Immature natural killer cell (primary cell): ENCODE measurements at places on chromosomes 12 and 14. TPM values are rescaled to one million over a fixed set of nuclear protein-coding genes. Genes with fewer than 3 reads are reported as not detected.
A peak's percentile ranks its signal among the peaks of the same experiment; 100 is the strongest.

- peaks cover 39% of the 10 kb centered on the region for H3K4me1 ChIP-seq
- no peak overlapping the region for H3K4me3 ChIP-seq
- no peaks in the 10 kb centered on the region for H3K36me3 ChIP-seq
- DNase-seq, result no peak
- no peak overlapping the region for H3K27ac ChIP-seq
These were observed 89.0 kb downstream of the SETD3 start for GRCh38 chr14:99391671-99392070.

GRCh38 chr14:34234258-34234657 is 227.8 kb downstream of the SPTSSA start:
- H3K27me3 ChIP-seq, result no peaks in the 10 kb centered on the region
- no peak overlapping the region for H3K4me3 ChIP-seq
- no peaks in the 10 kb centered on the region for H3K4me1 ChIP-seq
- DNase-seq, result no peak

DNA sequence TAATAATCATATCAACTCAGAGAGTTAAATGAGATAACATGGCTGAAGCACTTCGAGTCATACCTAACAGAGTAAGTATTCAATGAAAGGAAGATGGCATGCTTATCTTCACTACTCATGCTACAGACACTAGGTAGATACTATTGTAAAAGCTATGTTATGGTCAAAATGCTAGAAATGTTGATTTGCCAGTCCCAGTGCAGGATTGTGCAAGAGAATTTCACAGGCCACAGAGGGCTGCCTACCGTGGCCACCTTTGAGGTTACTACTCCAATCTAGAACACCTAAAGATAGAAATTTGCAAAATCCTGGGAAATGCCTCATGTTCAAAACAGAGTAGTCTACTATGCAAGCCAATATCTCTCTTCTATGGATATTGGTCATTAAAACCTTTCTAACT is 75.3 kb upstream of the PLEKHG7 start:
- no peaks in the 10 kb centered on the region for H3K27me3 ChIP-seq
- H3K4me3 ChIP-seq, result no peak overlapping the region
- no peaks in the 10 kb centered on the region for H3K36me3 ChIP-seq
- no peaks in the 10 kb centered on the region for H3K4me1 ChIP-seq
- DNase-seq, result no peak
- H3K27ac ChIP-seq, result no peak overlapping the region

DNA sequence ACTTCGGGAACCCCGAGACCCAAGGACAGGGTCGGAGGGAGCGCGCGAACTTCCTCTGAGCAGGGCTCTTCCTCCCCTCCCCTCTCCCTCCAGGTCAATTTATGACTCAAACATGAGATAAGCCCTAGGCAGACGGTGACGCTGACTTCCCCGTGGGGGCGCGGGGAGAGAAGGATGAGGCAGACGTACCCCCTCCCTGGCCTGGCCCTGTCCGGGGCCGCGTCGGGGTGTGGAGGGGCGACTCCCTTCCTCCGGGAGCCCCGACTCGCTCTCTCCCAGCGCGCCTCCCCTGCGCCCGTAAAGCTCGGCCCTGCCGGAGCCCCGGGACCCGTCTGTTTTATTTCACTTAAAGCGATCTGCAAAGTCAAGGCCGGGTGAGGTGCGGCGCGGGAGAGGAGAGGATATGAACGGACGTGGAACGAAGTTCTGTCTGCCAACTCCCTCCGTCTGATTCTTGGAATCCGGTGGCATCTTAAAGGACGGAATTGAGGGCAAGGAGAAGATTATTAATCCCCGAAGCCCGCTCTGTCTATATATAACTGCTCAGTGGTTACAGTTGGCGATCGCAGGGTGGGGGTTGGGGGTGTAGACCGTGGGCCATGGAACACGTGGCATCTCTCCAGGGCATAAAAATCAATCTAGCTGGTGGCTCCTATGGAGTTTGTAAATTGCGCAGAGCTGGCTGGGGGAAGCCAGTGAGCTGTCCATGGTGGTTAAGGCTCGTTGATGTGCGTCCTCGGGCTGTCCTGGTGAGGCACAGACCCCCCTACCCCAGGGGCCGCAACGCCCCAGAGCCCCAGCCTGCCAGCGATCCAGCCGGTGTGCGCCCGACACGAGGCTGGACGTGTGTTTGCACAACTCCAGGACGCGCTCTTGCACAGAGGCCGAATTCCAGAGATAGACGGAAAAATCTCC is 2.9 kb upstream of the PTHLH start:
- peaks cover 27% of the 10 kb centered on the region for H3K27me3 ChIP-seq
- peaks cover 2% of the 10 kb centered on the region for H3K4me1 ChIP-seq
- H3K4me3 ChIP-seq, result no peak overlapping the region
- no peak overlapping the region for H3K27ac ChIP-seq
- H3K36me3 ChIP-seq, result no peaks in the 10 kb centered on the region

GRCh38 chr12:123384318-123384993 is 524 bp downstream of the KMT5A start:
- peak overlapping the region; percentile 91 for H3K4me3 ChIP-seq
- H3K27me3 ChIP-seq, result peaks cover 2% of the 10 kb centered on the region
- DNase-seq, result no peak

DNA sequence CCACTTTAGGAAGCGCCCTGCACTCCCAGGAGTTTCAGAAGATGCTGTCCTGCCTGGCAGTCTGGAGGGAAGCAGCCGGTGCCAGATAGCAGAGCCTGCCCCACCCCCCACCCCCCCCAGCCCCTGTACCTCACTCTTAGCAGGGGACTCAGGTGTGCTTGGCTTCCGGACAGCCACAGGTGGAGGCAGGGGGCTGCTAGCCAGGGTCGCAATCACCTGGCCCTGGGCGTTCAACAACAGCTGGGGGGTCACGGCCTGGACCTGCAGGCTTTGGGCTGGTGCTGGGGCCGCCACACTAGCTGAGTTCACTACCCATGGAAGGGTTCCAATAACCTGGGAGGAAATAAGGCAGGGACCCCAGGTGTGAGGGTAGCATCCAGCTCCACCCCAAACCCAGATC is 22.0 kb downstream of the POU6F1 start:
- no peaks in the 10 kb centered on the region for H3K36me3 ChIP-seq
- H3K27ac ChIP-seq, result no peak overlapping the region
- H3K27me3 ChIP-seq, result peaks cover 1% of the 10 kb centered on the region
- no peaks in the 10 kb centered on the region for H3K4me1 ChIP-seq
- no peak overlapping the region for H3K4me3 ChIP-seq

- no peak overlapping the region for H3K4me3 ChIP-seq
- H3K36me3 ChIP-seq, result no peaks in the 10 kb centered on the region
- H3K27me3 ChIP-seq, result peaks cover 9% of the 10 kb centered on the region
- H3K27ac ChIP-seq, result no peak overlapping the region
- H3K4me1 ChIP-seq, result no peaks in the 10 kb centered on the region
These were observed 29.5 kb upstream of the CISTR start for GRCh38 chr12:53781228-53781801.

The NPAS3 gene
- polyA plus RNA-seq, result not detected

The FSCB gene
- not detected for polyA plus RNA-seq

DNA sequence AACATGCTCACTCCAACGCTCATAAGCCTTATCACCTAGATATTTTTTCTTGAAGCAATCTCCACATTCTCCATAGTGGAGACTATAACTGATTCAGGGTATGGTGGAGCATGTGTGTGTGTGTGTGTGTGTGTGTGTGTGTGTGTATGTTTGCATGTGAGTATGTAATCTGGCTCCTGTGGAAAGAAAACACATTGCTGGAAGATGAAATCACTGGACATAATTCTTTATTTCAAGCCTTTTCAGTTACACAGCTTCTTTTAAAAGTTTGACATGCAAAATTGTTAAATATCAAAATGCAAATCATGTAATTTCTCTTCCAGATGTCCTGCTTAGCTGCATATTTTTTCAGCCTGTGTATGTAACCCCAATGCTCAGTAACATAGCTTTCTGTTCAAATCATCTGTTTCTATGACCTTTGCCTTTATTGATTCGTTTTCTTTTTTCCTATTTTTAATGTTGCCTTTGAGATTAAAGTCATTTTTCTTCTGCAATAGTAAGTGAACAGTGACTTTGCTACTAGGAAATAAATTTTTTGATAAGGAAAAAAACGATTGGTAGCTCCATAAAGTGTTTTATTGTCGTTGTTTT is 80.5 kb upstream of the BTG1 start:
- H3K27ac ChIP-seq, result no peak overlapping the region
- H3K27me3 ChIP-seq, result peaks cover 4% of the 10 kb centered on the region

The ASCL1 gene
- not detected for polyA plus RNA-seq

The CIDEB gene
- polyA plus RNA-seq, result 52.1 TPM

The GRIP1 gene
- not detected for polyA plus RNA-seq

DNA sequence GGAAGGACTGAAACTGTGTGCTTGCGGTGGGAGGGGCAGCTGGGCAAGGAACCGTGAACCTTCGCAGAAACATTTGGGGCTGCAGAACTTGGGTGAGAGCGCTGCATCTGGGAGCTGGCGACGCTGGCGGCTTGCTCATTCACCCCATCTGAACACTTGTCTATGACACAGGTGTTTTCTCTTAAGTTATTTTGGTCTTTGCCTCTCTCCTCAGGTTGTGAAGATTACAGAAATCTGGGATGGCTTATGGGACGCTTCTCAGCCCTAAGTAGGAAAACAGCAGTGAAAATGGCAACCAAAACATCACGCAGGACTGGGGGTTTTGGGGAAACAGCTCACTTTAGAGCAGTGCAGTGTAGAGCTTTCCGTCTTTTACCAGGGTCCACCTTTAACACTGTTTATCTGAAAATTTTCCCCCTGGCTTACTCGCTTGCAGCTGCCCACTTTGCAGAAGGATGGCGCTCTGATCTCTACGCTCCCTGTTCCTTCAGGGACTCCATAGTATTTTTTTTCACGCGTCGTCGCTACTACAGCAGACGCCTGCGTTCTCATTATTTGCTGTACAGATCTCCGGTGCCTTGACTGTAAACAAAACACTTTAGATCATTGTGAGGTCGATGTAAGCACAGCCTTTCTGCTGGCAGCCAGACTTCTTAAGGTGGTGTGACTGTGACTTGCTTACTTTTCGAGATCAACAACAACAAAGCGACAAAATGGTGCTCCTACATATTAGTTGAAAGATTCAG is 2.7 kb upstream of the CDKN1B start:
- peaks cover 51% of the 10 kb centered on the region for H3K4me1 ChIP-seq
- peak overlapping the region; percentile 93 for H3K4me3 ChIP-seq
- peaks cover 10% of the 10 kb centered on the region for H3K27me3 ChIP-seq
- H3K36me3 ChIP-seq, result peaks cover 13% of the 10 kb centered on the region
- peak overlapping the region; percentile 98 for H3K27ac ChIP-seq

DNA sequence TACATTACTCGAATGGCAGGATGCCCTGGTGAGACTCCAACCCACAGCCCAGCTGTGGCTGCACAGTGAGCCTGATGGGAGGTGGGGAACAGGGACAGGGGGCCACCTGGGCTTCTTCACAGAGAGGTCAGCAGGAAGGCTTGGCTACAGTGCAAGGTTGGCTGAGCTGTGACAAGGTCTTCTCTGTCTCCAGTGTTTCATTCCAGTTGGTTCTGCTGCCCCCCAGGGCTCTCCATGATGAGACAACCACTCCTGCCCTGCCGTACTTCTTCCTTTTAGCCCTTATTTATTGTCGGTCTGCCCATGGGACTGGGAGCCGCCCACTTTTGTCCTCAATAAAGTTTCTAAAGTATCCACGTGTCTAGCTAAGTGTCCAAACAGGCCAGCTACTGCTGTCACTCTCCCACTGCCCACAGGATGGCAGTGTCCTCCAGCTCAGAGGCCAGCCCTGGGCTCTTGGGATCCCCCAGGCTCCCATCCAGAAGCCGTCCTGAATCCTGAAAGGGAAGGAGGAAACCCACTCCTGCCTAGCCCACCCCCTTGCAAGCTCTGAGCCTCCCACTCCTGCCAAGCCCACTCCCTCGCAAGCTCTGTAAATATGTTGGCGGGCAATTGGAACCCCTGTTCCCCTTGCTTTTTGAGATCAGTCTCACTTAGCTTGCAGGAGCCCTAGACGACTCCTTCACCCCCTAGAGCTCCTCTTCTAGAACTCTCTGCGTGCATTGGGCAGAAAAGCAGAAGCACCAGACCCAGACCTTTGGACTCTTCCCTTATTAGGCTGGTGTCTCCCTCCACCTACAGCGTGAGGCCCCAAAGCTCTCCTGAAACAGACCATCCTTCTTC is 5.4 kb downstream of the C1QL4 start:
- H3K27ac ChIP-seq, result no peak overlapping the region
- peaks cover 10% of the 10 kb centered on the region for H3K4me1 ChIP-seq
- no peak for DNase-seq
- no peak overlapping the region for H3K4me3 ChIP-seq

DNA sequence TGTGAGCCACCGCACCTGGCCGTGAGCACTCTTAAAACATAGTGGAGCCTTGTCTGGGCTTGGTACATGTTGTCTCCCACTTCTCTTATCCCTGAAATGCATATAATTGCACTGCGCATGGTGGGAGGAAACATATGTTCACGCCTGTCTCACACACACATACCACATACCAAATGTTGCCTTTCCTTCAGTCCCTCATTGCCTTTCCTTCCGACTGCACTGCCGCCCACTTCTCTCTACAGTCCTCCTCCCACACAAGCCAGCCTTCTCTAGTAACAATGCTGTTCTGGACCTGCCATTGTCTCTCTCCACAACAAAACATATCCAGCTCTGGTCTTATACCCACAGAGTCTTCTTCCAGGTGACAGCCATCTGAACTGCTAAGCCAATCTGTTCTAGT is 88.3 kb upstream of the PTHLH start:
- H3K27me3 ChIP-seq, result no peaks in the 10 kb centered on the region
- H3K36me3 ChIP-seq, result no peaks in the 10 kb centered on the region
- H3K27ac ChIP-seq, result no peak overlapping the region
- no peak overlapping the region for H3K4me3 ChIP-seq
- DNase-seq, result no peak
- no peaks in the 10 kb centered on the region for H3K4me1 ChIP-seq

DNA sequence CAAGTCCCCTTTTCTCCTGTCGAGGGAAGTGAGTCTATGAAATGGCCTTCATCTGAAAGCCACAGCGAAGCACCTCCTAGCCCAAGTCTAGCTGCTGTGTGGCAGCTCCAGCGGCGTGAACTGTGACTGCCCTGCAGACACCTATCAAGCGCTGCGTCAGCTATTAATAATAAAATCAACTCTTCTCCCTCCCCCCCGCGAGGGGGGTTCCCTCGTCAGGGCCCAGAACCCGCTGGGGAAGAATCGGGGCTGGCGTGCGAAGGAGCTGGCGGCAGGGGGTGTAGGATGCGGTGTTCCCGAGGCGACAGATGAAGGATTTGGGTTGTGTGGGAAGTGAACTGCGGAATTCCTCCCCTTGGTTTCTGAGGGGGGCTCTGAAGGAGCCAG is 662 bp upstream of the ATP2A2 start:
- H3K27me3 ChIP-seq, result peaks cover 12% of the 10 kb centered on the region
- DNase-seq, result peak; percentile 55
- peaks cover 12% of the 10 kb centered on the region for H3K36me3 ChIP-seq
- H3K4me3 ChIP-seq, result peak overlapping the region; percentile 86

The PLEK2 gene
- polyA plus RNA-seq, result not detected

GRCh38 chr12:121793440-121793837 is at the start of gene RHOF:
TSS of gene RHOF (minus strand) at chr12:121793688. CDS start at chr12:121793633, 55 bp downstream.
- peak within 1 kb of the TSS; percentile 100 for H3K27ac ChIP-seq
- peak within 1 kb of the TSS; percentile 92 for H3K4me3 ChIP-seq
- H3K27me3 ChIP-seq, result peaks cover 23% of the 10 kb centered on the region
- H3K4me1 ChIP-seq, result peaks cover 69% of the 10 kb centered on the region

DNA sequence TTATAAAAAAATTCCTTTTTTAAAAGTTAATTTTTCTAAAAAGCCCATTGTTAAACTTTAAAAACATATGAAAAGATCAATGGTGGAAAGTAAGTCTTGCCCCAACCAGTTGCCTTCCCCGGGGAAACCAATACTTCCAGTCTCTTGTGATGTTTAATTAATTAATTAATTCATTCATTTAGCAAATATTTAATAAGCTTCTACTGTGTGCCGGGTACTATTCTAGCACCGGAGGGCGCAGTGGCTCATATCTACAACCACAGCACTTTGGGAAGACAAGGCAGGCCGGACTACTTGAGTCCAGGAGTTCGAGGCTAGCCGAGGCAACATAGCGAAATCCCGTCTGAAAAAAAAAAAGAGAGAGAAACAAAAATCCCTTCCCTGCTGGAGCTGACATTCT is 87.4 kb downstream of the HECTD4 start:
- H3K4me1 ChIP-seq, result peaks cover 6% of the 10 kb centered on the region
- no peaks in the 10 kb centered on the region for H3K36me3 ChIP-seq
- H3K4me3 ChIP-seq, result no peak overlapping the region
- no peak overlapping the region for H3K27ac ChIP-seq
- H3K27me3 ChIP-seq, result no peaks in the 10 kb centered on the region
- DNase-seq, result no peak
